ENCODE measurements at places on chromosomes 5 and 9.

- no peak for DNase-seq
Observed at GRCh38 chr5:2909035-2909434, 157.6 kb upstream of the IRX2 start.

DNA sequence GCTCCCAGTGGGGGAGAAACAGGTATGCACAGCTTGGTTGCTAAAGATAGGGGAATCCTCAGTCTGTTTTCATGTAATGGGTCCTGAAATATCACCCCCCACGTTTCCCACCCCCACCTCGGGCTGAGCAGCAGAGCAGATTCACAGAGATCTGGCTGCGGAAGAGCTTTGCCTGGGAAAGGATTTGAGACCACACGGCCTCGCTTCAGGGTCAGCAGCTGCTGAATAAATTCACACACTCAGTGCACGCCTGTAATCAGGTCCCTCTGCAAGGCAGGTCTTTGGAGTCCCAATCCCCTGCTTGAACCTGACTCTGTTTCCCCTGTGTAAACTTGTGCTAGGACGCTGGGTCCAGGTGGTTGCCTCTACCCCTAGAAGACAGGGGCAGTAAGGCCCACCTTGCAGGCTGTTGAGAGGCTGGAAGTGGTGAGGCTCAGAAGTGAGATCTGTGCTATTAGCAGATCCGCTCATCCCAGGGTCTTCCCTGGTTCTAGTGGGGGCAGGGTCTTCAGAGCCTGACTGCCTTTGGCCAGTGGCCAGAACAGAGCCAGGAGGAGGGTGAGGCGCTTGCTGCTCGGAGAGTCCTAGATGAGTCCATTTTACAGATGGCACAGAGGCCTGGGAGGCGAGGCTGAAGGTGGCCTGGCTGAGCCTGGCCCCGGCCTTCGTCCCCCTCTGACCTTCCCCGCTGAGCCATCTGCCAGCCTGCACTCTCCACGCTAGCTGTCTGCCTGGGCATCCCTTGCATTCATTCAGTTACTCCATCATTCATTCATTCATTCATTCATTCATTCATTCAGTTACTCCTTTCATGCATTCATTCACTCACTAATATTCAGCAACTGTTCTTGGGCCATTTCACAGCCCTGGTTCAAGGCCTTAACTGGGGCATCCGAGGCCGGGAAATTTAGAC, 16.7 kb upstream of the NEURL1B start:
- DNase-seq, result no peak

GRCh38 chr9:133534346-133535291, at the start of gene ADAMTSL2:
Gene ADAMTSL2, plus strand, starts transcription at chr9:133534704. Its CDS starts 2,009 bp downstream, at chr9:133536713.
- DNase-seq, result peak; percentile 57

- DNase-seq, result no peak
Observed at GRCh38 chr5:166329149-166329800, 1962.2 kb upstream of the WWC1 start.

- no peak for DNase-seq
Observed at GRCh38 chr9:127786773-127787104, 905 bp downstream of the CDK9 start.

DNA sequence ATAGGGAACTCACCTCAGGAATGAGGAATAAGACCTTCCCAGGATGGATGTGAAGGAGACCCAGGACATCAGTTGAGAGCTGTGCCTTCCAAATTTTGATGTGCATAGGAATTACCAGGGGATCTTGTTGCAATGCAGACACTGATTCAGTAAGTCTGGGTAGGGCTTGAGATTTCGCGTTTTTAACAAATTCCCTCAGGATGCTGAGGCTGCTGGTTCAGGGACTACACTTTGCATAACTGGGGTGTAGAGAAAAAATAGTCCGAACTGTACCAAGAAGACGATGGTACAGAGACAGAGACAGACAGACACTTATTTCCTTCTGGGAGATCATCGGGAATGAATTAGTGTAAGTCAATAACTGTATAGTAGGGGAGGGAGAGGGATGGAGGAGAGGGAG, 82.3 kb upstream of the FREM1 start:
- DNase-seq, result peak; percentile 34

- DNase-seq, result no peak
Observed at GRCh38 chr9:131610231-131610761, 65.0 kb downstream of the PRRT1B start.

DNA sequence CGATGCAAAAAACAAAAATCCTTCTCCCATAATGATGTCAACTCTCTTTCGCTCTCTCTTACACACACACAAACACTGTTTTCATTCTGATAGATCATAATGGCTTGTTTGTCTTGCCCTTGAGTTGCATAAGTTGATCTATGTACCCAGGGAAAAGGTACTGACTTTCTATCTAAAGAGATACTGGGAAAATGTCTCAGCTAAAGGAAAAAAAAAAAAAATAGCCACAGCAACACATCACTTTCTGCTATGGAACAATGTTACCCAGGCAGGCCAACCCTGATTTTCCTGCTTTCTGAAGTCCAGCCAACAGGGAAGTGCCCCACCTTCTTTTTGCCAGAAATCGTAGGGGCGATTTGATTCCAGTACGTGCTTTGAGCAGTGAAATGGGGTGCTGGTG, 212.6 kb upstream of the ACTBL2 start:
- DNase-seq, result no peak

DNA sequence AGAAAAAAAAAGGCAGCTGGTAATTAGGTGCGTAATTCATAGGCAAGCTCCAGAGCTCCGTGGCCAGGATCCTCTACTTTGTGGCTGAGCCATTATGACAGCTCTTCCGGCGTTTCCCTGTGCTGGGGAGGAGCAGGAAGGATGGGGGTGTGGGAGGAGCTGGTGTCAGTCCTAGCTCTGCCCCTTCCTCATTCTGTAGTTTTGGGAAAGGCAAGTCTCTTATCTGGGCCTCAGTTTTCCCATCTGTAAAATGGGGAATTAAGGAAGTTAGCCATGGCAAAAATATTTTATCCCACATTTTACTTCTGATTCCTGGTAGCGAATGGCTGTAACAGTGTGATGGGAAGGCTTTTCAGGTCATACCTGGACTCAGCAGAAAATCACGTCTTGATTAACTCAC, 81.1 kb downstream of the SEC61B start:
- no peak for DNase-seq

DNA sequence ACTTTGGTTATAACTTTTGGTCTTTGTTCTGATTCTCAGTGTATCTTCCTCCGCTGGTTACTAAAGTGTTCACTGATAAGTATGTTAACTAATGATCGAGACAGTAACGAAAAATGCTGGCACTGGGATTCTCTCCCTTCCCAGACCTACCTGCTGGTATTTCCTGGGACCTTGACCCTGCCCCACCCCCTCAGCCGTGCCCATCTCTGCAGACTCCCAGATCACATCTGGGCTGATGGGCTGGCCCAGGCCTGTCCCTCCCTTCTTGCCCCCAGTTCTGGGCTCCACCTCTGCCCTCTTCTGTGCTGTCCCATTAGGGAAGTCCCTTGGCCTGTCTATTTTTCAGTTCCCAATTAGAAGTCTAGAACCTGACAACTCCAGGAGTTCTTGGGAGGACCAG, 46.9 kb downstream of the NEURL1B start:
- DNase-seq, result no peak

DNA sequence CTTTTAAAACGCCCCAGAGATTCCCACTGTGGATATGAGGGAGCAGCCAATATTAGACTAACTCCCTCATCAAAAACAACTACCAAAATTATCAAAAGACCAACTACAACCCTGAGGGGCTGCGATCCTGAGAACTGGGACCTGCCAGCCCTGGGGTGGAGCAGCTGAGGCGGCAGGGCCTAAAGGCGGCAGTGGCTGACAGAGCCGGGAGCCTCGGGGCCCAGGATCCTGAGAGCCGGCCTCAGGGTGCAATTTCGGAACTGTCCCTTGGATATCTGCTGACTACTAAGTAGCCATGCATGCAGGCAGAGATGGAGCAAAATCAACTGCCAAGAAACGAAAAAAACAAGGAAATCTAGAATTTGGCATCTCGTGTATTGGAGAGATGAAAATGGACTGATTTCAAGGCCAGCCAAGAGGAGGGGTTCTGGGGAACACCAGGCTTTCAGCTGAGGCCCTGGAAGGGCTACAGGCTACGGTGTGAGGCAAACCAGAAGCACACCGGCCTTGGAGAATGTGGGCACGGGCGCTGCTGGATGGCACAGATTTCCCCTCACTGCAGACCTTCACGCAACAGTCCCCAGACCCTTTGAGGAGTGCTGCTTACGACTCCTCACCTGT, 63.6 kb upstream of the UBAC1 start:
- DNase-seq, result no peak

DNA sequence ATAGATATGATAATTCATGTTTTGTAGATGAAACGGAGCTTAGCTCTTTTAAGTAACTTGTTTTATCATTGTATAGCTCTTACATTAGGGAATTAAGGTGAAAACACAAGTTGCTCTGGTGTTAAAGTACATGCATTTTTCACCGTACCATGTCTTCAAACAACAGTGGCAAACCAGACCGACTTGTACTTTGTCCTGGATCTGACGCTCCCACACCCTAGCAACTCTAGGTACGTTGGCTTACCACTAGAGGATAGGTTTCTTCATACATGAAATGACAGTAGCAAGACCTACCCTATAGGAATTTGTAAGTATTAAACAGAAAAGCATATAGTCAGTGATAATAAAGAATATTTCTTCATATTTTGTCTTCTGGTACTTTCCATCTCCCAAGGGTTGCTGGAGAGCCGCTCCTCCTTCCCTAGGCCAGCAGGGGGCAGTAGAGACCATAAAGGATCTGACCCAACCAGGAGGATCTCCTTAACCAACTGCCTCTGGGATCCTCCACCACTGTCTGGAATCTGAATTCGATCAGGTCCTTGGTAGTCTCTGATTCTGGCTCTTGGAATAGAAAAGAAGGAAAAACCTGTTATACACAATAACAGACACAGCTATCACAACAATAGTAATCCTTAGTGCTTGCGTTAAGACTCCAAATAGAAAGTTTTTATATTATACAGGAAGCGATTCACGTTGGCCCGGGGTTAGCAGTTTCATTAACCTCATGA, 136.7 kb downstream of the CAVIN4 start:
- DNase-seq, result peak; percentile 73

DNA sequence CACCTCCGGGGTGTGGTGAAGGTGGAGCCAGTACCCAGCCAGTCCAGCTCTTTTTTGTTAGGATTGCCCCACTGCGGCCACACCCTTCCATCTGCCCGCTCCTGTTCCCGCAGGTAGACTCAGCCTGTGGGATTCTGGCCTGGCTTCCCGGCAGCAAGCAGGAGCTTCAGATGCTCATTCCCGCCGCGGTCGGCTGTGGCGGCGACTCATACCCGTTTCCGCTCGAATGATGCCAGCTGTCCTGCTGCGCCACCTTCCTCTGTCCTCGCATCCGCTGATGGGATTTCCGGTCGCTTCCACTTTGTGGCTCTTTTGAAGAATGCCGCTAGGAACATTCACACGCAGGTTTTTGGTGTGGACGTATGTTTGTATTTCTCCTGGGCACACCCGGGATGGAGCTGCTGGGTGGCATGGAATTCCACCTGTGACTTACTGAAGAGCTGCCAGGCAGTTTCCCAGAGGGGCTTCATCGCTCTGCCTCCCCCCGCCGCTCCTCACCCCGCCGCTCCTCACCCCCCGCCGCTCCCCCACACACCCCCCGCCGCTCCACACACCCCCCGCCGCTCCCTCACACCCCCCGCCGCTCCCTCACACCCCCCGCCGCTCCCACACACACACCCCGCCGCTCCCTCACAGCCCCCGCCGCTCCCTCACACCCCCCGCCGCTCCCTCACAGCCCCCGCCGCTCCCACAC, 60.3 kb downstream of the TENT4A start:
- peak; percentile 83 for DNase-seq

DNA sequence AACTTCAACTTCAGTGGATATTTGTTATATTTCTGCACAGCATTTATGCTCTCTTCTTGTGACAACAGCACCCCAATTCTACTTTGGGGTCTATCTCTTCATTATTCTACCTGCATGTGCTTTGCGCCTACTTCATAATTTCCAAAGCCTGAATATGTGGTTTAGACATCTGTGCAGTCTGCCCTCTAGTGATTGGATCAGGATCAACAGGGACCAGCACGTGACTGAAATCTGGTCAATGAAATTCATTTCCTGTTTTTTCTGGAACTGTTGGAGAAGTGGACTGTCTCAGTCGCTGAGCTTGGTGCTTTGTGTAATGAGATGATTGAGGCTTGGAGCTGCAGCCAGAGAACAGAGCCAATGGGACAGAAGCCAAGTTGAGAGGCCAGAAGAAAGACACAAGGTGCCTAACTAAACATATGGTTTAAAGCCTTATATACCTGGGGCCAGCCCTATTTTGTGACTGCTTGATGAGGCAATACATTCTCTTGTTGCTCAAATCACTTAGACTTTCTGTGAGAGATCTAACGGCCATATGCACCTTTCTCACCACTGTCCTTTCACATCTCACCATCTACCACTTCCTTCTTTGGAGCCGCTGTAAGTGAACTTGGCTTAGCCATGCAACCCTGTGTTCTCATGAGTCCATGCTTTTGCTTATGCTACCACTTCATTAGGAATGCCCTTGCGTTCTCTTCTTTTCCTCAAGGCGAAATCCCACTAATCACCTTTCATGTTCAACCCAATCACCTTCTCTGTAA, 68.8 kb upstream of the PPP2R2B start:
- DNase-seq, result no peak

DNA sequence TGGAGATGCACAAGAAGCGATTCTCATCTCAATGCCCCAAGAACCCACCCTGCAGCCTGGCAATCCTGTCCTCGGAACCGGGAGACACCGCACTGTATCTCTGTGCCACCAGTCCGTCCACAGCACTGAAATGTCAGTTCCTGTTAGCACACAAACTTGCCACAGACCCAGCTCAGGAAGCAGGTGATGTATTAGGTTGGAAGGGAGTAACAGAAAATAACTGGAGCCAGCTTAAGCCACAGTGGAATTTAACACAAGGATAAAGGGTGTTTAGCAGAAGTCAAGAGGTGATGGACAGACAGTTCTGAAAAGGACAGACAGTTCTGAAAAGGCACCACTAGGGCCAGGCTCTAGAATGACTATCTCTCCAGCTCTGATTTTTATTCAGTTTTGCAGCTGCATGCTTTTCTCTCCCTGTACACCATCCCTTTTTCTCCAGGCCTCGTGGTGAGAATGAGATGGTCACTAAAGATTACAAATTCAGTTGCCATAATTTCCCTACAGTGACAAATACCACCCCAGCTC, 114.4 kb downstream of the ANKRD18B start:
- DNase-seq, result no peak

DNA sequence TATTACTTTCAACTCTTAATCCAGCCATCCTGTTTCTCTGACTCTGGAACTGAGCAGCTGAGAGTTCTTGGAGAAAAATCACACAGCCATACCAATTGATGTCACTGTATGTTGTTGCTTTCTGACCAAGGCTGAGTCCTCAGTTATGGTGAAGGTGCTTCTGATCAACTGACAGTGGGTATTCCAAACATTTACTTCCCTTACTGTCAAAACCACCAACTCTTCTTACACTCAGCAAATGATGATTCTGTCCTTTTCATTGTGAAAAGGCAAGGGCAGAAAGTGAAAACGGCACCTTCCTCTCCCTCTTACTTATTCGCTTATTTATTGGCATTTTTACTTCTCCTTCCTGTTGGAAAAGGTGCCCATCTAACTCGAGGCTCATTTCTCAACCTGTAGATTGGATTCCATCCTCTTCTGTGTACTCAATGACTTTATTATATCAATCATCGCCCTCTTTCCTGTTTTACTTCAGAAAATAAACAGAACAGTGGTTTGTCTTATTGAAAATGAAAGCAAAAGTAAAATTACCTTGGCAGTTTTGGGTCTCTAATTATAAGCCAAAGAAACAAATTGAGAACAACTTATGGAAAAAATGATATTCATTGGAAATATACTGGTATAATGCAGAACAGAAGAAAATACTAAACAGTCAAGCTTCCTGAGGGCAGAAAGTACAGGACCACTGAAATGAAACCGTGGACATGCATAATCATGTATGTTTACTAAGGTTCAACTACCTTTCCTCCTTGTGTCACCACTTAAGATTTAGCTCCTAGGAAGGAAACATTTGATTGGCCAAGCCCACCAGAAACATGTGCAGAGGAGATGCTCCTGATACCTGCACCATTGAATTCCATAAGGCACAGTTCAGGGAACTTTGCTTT, 104.5 kb upstream of the CHD1 start:
- DNase-seq, result no peak
